ENCODE measurements at places on chromosomes 5 and 9.

- no peak for ATAC-seq
Measured at GRCh38 chr5:80193401-80193800, 62.4 kb downstream of the SERINC5 start.

- peak; percentile 20 for ATAC-seq
Measured at GRCh38 chr9:83238871-83239640, 176.1 kb upstream of the RASEF start.

DNA sequence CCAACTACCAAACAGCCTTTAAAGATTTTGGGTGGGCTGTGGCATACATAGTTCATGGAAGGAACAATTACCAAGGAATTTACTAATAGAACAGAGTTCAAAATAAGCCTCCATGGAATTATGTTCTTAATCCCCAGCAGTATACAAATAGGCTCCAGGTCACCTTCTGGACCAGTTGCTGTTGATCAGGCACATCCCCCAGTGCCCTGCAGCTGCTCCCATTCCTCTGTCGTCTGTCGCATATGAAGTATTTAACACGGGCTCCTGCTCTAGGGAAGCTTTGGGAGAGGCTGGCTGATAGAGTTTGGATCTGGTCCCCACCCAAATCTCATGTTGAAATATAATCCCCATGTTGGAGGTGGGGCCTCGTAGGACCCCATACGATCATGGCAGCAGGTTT is 17.8 kb downstream of the SHC3 start:
- ATAC-seq = no peak

- peak; percentile 83 for ATAC-seq
Measured at GRCh38 chr5:96113170-96113939, 151.7 kb upstream of the ELL2 start.

DNA sequence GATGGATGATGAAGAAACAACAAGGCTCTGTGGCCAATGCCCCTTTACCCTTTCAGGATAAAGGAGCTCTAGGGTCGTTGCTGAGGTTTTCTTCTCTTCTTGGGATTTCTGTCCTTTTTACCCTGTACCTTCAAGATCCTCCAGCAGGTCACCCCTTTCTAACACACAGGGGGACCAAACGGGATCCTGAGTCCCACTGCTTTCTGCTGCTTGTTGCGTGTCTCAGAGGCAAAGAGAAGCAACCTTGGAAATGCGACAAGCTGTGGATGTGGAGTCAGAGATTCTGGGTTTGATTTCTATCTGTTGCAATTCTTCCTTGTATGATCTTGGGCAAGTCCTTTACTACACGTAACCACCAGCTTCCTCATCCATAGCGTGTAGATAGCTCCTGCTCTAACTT is 20.5 kb downstream of the GLRA1 start:
- no peak for ATAC-seq

GRCh38 chr5:148913985-148914431 is 87.6 kb downstream of the ADRB2 start:
- ATAC-seq = no peak

DNA sequence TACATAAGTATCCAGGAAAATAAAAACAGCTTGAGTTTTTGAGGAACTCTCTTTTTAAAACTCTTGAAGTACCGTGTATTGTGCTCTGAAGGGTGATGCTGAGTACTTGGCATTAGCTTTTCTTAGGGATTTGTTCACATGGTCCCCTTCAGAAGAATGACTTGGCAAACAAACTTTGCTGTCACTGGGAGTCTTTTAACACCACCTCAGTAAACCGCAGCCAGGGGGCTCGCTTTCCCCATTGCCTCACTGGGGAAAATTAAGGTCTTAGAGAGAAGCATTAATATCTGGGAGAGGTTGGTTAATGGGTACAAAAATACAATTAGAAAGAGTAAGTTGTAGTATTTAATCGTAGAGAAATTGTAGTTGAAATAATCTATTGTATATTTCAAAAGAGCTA is 105.9 kb upstream of the DAP start:
- no peak for ATAC-seq

GRCh38 chr5:126855266-126855665 is 78.3 kb downstream of the LMNB1 start:
- no peak for ATAC-seq

DNA sequence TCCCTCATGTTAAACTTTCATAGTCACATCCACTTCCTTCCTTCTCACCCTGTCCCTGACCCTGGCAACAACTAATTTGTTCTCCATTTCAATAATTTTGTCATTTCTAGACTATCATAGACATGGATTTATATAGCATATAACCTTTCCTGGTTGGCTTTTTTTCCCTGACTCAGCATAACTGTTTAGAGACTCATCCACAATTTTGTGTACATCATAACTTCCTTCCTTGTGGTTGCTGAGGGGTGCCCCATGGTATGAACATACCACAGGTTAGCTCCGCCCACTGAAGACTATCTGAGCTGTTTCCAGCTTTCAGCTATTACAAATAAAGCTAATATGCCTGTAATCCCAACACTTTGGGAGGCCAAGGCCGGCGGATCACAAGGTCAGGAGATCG is 137.3 kb downstream of the PHF2 start:
- no peak for ATAC-seq

GRCh38 chr9:69004836-69005235 is 9.1 kb downstream of the PRKACG start:
- ATAC-seq = no peak

DNA sequence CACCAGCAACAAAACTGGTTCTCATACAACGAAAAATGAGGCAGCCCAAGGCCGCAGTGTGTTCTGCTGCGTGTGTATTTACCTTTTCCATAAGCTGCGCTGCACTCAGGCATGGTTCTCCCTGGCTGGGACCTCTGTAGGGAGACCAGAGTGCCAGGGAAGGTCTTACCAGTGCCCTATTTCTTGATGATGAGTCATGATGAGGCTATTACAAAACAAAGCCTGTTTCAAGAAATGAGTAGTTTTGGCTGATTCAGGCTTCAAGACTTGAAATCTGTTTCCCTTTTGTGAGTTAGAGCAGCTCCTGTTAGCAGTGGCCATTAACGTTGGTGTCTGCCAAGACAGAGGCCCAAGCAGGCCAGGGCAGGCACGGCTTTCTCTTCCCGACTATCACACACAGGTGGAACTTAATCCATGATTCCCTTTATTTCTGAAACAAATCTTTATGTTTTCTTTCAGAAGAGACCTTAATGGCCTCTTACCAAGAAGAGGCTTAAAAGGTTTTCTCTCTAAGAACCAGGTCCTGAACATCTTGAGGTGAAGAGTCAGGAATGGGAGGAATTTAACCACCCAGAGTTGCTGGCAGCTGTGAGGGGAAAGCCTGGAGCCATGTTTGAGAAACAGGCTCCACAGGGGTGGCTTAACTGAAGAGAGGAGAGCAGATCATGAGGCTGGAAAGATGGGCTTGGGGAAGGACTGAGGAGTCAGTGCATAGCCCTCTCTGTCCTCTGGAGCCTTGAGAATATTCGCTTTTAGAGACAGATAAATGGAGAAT is 41.4 kb upstream of the TIFAB start:
- ATAC-seq = no peak

- ATAC-seq = peak; percentile 50
Measured at GRCh38 chr5:180810959-180811622, 8.5 kb upstream of the MGAT1 start.

DNA sequence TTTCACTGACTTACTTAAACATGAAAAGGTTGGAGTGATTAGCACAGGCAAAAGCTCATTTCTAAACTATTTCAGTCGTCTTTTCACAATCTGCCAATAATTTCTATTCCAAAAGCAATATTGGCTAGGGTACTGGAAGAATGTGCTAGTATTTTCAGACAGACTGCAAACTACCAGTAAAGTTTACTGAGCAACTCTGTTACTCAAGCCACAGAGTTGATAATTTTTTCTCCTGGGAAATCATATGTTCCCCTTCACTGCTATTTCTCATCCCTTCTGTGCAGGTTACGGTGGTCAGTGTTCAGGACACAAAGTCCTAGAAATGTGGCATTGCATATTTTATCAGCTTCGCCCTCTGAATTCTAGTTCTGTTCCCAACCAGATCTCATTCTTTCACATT is 343.3 kb upstream of the TNC start:
- ATAC-seq = no peak

DNA sequence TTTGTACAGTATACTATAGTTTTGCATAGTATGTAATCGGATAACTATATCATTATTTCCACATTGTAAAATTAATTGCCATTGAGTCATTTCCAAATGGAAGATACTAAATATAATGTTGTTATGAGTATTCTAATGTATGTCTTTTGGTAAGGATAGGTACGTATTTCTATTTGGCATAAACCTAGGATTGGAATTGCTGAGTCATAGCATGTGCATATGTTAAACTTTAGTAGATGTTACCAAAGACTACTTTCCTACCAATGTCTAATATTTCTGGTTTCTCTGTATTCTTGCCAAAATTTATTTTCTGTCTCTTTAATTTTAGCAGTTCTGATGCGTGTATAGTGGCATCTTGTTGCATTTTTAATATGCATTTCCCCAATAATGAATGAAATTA is 825.1 kb upstream of the ARRDC3 start:
- no peak for ATAC-seq

DNA sequence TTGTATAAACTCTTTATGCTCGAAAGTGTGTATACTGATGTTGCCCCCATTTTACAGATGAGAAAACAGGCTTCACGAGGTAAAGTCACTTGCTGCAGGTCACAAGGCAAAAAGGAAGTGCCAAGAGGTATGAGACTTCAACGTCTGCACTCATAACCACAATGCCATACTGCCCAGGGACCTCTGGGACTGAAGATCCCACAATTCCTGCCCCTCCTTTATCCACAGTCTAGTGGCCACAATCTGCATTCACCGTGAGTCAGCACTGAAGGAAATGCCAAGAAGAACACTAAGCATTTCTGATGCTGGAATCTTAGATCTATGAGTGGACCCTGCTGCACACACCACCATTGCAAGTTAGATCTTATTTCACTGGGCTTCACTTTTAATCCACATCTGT is 37.3 kb downstream of the MED27 start:
- peak; percentile 98 for ATAC-seq

GRCh38 chr5:115626445-115626823 is 598 bp upstream of the TMED7 start:
- ATAC-seq = peak; percentile 44

- ATAC-seq = peak; percentile 24
Measured at GRCh38 chr5:59537961-59538749, 355.4 kb downstream of the PDE4D start.

GRCh38 chr5:132665574-132666080 is 7.7 kb downstream of the IL13 start:
- ATAC-seq = no peak

GRCh38 chr5:150851039-150851438 is 4.7 kb downstream of the IRGM start:
- no peak for ATAC-seq

DNA sequence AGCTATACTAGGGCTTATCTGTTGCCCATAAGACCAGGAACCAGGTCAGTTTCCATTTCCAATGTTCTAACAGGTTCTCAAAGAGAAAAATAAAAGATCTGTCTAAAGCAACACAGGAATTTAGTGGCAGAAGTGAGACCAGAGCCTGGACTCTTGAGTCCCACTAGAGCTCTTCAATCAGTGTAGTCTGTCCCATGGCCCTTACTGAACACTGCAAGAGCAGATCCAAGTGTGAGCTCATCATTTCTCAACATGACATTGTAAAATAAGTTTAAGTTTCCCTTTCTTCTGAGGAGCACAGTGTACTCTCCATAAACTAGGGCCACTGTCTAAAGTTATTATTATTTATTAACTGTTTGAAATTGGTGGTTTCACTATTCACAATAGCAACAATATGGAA is 8.6 kb upstream of the PAPPA start:
- ATAC-seq = no peak

DNA sequence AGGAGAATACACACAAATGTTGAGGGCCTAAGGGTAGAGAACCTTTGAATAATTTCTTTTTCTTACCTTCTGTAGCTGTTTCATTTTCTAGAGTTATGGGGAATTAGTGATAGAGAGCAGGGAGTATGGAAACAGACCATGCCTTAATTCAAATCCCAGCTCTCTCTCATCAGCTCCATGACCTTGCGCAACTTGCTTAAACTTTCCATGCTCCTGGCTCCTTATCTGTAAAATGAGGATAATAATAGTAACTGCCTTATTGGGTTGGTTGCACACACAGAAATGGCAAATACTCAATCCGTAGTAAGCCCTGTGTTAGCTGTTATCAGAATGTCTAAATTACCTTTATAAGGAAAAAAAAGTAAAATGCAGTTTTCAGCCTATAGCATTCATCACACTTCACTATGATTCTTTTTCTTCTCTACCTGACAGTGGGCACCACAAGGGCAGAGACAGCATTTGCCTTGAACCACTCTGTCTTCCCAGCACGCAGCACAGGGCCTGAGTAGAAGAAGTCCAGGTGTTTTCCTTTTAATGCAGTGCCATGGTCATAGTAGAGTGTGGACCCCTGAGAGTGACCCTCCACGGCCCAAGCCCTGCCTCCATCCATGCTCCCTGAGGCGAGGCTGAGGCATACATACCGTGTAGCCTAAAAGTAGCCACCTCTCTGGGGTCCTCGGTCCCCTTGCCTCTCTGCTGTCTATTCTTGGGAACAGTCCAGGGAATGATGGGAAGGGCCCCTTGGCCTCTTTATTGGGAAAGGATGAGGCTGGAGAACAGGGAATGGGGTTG is 17.4 kb downstream of the C5orf15 start:
- no peak for ATAC-seq

DNA sequence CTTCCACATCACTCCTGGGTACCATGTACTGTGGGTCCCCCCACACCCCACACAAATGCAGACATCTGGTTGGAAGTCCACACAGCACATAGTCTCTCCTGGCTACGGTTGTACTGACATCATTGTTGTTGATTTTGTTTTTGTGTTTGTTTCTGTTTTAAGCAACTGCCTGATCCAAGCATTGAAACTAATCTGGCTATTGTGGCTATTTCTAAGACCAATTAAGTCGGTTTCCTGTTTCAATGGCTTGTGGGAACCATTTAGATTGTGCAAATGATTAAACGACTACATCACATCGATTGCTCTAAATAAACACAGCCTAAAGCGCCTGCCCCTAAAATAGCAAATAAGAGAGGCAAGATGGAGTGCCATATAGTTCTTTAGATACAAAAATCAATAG is 226.8 kb upstream of the IRX4 start:
- no peak for ATAC-seq

DNA sequence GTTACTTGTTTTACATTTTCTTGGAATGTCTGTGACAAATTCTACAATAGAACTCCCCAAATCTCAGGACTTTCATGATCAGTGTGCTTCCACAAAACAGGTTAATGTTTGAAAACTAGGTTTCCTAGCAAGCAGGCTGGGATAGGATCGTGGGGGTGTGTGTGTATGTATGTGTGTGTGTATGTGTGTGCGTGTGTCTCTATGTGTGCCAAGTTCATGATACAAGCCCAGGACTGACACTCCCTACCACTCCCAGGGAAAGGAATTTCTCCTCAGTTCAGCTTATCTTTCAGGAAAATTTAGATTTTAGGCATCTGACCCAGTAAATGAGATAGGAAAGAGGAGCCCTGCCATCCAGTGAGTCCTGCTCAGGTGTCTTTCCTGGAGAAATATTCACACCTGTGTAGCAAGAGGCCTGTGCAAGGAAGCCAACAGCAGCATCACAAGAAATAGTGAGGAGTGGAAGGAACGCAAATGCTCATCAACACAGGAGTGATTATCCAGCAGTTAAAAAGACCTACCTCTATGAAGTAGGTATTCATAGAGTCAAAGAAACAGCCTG is 13.8 kb upstream of the ABLIM3 start:
- ATAC-seq = no peak
